AG08395 (cell line): ENCODE measurements at places on chromosomes 2 and 18.

DNA sequence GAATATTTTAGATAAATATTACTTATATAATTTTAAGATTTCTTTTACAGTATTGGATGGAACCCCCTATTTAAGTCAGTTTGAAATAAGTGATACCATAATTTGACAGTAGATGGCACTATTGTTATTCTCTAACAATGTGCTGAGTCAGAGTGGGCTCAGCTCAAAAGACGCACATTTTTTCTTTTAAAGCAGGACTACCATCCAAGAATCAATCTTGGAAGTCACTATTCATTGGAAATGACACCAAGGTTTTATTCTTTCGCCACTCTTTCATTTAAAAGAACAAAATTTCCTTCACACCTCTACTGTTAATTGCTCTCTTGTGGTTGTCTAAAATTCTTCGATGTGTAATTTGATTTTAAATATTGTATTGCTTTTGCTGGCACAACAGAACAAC lies 32.6 kb upstream of the SPAG16 start:
- peak; percentile 53 for DNase-seq

DNA sequence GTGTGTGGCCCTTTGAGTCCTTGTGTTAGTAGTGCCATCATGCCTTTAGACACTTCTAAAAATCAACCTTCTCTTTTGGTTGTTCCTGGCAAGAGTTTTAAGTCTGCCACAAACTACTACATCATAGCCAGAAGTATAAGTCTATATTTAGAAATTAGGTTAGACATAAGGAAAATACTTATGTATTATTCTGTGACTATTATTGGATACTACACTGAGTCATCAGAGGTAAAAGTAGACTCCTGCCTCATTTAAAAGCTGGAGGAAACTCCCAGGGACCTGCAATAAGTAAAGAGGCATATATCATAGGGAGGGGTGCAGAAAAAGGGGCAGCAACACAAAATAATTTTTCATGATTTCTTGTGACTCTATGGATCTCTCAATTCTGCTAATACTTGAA lies 99.4 kb upstream of the OSR1 start:
- no peak for DNase-seq

DNA sequence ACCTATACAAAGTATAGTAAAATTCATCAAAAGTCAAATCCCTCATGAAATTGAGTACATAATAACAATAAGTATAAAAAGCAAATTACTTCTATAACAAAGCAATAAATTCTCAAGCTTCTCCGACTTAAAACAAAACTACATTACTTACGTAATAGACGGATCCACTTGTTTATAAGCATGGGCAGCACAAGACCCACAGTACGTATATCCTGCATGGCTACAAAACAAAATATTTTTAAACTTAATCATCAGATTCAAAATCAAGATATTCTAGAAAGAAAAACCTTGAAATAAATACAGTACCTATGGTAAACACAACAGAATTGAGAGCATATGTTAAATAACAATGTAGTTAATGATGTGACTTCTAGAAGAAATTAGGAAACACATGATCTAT lies 78.9 kb downstream of the MEMO1 start:
- DNase-seq = no peak

- no peak for DNase-seq
These were observed 168.7 kb downstream of the ZNF804A start for GRCh38 chr2:184767059-184767458.
